ENCODE measurements at places on chromosomes 1 and 21. TPM values are rescaled to one million over a fixed set of nuclear protein-coding genes. Genes with fewer than 3 reads are reported as not detected.
A peak's percentile ranks its signal among the peaks of the same experiment; 100 is the strongest.

- DNase-seq = no peak
Measured at GRCh38 chr1:56533621-56534020, 45.7 kb downstream of the PLPP3 start.

DNA sequence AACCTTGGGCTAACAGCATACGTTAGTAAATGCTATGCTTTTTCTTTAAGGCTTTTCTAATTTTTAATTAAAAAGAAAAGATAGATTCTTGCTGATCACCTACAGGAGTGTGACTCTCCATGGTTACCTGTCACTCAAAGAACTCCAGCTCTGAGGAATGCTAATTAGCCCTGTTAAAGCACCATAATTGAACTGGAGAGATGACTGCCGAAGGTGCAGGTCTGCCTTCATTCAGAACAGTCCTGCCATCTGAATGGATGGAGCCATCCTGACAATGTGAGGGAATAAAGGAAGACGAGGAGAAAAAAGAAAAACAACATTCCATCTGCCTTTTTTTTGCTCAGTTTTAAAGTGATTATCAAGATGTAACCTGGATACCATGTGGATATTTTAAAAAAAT lies 94.6 kb downstream of the ATP6V1G3 start:
- DNase-seq = no peak

DNA sequence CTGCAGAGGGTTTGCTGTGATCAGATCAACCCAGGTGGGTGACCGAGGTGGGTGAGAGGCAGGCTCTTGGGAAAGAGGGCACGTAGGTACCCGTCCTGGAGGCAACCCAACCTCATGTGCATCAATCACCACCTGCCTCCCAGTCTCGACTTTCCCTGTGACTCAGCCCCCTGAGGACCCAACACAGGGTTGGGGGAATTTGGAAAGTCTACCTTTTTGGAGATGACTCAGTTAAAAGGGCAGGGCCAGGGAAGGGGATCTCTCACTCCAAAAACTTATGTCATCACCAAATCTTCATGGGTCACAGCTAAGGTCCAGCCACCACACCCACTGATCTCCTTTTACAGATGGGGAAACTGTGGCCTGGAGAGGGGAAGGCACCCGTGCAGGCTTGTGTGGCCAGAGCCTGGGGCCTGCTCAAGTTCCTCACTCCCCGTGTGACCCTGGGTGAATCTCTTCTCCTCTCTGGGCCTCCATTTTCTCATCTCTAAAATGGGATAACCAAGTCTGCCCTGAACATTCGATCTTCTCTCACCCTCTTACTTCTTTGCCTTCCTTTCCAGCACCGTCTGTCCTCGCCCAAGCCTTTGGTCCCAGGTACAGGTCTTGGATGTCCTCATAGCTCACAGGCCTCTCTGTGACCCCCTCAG lies 34.6 kb upstream of the WNT4 start:
- DNase-seq = no peak

GRCh38 chr1:116125758-116126157 lies 14.6 kb downstream of the MAB21L3 start:
- DNase-seq = no peak

DNA sequence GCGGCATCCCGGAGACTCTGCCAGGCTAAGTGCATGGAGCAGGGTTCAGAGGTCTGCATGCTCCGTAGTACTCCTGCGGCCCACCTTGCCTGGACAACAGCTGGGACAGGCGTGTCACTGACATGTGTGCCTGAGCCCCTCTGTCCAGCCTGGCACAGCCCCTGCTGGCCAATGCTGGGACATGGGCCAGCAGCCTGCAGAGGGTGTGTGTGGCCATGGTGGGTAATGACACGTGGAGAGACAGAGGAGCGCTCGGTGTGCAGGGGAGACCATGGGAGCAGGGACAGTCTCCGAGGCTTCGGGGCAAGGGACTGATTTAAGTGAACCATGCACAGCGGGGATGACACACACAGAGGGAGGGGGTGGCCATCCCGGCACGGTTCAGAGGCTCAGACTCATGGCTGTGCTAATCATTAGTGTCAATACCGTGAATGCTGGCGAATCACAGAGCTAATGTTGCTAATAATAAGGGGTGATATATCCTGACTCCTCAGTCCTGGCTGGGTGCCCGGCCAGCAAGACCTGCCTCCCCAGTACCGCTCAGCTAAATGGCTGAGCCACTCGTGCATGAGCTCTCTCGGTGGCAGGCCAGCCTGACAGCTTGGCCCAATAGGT lies 41.5 kb downstream of the IGSF21 start:
- DNase-seq = no peak

DNA sequence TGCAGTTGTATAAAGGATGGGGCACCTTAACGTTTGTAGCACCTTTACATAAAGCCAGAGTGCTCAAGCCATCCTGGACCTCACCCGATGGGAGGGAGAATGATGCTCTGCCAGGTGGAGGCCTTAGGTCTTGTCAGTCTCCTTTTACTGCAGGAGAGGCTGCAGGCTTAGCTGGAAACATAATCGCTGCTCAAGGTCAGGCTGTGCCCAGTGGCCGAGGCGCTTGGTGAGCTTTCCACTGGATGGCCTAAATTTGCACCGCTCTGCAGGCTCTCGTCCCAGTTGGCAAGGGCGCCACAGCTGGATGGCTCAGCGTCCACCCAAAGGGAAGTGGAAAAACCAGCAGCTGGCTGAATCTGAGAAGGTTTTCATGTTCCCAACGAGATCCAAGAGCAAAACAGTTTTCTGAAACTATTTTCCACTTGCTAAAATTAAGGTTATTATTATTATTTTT lies 438.9 kb downstream of the CAMTA1 start:
- peak; percentile 27 for DNase-seq

DNA sequence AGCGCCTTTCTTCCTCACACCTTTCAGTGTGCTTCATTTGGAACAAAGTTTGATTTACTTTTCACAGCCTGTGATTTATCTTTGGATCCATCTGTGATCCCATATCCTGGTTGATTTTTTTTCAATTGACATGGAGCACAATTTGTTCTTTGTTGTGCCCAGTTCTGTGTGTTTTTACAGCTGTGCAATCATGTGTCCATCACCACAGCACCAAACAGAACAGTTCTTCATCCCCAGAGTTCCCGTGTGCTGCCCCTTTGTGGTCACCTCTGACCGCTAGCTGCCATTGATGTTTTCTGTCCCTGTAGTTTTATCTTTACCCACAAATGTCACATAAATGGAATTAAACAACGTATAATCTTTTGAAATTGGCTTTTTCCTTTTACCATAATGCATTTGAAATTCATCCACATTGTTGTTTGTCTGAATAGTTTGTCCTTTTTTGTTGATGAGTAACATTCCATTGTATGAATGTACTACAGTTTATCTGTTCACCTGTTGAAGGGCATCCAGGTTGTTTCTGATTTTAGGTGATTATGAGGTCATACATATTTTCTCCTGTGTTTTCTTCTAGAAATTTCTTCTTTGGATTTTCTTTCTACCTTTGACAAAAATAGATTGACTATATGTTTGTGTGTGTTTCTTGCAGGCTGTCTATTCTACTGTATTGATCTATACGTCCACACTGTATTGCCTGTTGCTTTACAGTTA lies 17.4 kb downstream of the MIGA1 start:
- peak; percentile 29 for DNase-seq

PIGR gene
- total RNA-seq = 0.07 TPM

DNA sequence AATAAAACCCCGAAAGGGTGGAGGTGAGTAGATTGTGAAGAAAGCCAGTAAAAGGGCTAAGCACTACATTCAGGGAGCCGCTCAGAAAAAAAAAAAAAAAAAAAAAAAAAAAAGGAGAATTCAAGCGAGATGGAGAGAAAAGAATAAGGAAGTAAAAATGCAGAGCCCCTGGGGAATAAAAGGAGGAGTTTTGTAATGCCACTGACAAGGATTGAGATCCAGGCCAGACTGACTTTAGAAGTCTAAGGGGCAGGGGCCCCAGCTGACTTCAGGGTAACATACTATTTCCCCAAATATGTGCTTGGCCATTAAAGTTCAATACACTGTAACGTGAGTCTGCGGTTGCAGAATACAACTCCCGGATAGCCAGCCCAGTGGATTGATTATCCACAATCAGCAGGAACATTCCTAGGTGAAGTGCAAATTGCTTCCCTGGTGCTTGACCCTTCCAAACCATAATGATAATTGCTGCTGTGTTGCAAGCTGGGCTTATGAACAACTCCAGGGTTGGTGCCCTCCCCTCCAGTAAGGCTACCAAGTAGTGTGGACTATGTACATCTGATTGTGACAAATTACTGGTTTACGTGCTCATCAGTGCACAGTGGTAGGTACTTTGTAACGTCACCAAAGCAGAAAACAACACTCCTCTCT lies 30.7 kb upstream of the RRP15 start:
- no peak for DNase-seq

OR6N1 gene
- not detected for total RNA-seq

PTPRC gene
- total RNA-seq = 438 TPM

GRCh38 chr1:196277860-196278259 lies 330.4 kb downstream of the KCNT2 start:
- no peak for DNase-seq

LCE1D gene
- total RNA-seq = not detected

GRCh38 chr1:229258031-229258756 lies 12.7 kb upstream of the RAB4A start:
- peak; percentile 89 for DNase-seq

DNA sequence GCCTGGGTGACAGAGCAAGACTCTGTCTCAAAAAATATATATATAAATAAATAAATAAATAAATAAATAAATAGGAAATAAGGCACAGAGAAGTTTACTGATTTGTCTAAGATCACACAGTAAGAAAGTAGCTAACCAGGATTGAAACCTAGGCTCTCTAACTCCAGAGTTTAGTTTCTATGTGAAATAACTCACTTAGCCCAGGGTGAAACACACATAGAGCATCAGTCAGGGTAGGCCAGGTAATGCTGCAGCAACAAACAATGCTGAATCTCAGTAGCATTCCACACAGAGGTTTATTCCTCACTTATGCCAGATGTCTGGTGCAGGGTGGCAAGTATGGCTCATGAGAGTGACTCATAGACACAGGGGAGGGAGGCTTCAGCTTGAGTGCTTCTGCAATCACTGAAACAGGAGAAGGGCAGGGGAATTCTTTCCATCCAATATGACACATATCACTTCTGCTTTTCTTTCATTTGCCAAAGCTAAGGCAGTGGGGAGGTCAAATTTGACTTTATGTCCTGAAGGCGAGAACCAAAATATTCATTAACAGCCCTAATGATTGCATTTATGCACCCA lies 37.1 kb upstream of the KANK4 start:
- DNase-seq = no peak

- no peak for DNase-seq
Measured at GRCh38 chr1:24567792-24568388, 12.0 kb downstream of the NCMAP start.

EVA1B gene
- 7.5 TPM for total RNA-seq

GRCh38 chr1:214934045-214934444 lies 148.5 kb upstream of the KCNK2 start:
- no peak for DNase-seq

NAV1 gene
- total RNA-seq = 0.40 TPM

TEDDM1 gene
- not detected for total RNA-seq

- DNase-seq = no peak
Measured at GRCh38 chr1:112308716-112309115, 87.3 kb upstream of the CTTNBP2NL start.

CD5L gene
- total RNA-seq = not detected

RGS18 gene
- not detected for total RNA-seq

IGSF3 gene
- 2.2 TPM for total RNA-seq

CD1D gene
- total RNA-seq = not detected

FCRL1 gene
- not detected for total RNA-seq

DNA sequence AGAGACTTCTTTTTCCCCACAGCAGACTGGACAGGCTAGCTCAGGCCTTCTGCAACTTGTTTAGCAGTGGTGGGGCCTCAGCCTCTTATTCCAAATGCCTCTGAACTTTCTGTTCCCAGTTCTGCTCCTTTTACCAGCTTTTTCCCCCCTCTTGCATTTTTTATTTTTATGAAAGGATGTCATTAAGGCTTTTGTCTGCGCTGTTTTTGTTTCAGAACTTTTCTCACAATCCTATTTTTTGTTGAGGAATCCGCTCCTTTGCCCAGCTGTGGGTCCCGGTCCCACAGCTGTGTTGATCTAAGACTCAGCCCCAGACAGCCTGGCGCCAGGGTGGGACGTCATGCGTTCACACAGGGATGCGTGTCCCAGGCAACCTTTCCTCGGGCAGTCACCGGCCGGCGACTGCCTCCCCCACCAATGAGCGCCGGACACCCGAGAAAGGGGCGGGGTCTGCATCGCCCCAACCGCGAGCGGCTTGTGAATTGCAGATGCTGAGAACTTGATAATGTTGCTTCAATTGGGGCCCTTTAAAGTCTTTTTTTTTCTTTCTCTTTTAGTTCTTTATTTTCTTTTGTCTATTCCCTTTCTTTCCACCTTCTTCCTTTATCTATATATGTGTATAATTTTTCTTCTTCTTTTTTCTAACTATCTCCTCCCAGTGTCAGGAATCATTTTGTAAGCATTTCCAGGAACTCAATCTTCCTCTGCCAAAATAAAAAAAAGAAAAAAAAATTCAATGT lies 3.0 kb upstream of the ID3 start:
- DNase-seq = peak; percentile 76

DNA sequence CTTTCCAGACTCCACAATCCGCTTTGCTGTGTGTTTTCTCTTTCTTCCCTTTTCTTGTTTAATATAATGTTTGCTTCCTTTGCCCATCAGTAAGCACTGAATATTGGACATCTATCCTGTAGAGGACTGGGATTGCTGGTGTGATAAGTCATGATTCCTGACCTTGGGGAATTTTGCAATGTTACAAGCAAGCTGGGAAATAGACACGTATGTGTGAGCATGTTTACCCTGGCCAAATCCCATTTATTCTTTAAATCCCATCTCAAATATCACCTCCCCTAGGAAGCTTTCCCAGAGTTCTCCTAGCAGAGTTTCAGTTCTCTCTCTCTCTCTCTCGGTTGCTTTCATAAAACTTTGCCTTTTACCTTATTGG lies 155.3 kb downstream of the ROR1 start:
- no peak for DNase-seq

GRCh38 chr1:74486036-74486435 lies 26.4 kb downstream of the LRRC53 start:
- DNase-seq = no peak

DNA sequence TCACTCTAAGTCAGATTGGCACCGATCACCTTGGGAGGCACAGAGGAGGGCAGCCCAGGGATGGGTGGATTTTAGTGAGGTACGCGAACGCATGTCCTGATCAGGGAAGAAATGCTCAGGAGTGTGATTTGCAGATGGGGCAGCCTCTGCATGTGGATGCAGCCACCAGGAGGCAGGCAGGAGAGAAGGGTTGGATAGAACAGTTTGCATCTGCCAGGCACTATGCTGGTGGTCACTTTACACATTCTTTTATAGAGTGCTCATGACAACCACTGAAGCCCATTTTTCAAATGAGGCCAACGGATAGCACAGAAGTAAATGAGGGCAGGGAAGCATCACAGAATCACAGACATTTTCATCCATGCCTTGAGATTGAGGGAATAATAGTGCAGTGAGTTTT lies 5.7 kb downstream of the LAMB3 start:
- DNase-seq = no peak

DNA sequence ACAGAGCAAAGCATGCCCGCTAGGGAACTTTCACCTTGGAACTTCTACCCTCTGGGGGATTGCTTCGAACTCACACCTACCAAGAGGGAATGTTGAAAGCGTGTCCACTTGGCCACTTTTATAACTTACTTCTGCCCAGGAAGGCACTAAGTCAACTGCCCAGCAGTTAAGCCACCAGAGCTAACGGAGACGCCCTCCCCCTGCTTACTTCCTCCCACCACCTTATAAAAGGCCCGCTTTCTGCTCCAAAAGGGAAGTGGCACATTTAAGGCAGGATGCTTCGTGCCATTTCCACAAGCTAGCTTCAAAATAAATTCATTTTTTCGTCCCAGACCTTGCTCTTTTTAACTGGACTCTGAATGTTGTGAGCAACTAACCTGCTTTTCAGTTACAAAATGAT lies 3.2 kb upstream of the AK2 start:
- DNase-seq = no peak

CPTP gene
- total RNA-seq = 12.3 TPM

Data from activated CD4-positive, alpha-beta T cell treated with anti-CD3 and anti-CD28 coated beads, Interleukin-2, amount 10 ng/mL, durations not matched to agents 24 days and 14 days (primary cell).